ENCODE measurements at places on chromosomes 13 and 19.

DNA sequence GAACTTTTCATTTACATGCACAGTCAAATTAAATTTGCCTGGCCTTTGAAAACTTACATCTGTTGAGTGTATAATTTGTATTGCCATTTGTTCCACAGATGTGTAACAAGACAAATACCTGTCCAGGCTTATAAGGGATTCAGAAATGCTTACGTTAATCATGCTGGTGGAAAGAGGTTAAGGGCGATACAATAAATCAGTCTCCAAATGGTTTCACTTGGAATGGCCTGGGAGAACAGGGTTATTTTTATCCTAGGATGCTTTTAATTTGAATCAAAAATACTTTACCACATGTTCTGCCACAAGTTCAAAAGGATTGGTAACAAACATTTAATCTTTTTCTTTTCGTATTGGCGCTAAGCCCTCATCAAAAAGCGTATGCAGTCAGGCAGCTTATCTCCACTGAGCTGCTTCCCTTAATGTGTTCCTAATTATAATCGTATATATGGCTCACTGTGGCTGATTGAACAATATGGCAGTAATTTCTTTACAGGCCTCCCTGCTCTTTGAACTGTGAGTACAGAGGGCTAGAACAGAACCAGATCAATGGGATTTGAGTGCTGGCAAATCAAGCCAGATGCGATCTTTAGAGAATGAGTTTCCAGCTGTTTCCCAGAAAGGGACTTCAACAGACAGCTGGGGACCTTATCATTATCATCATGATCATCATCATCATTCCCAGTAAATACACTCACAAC lies 425.7 kb downstream of the SPRY2 start:
- DNase-seq = no peak

DNA sequence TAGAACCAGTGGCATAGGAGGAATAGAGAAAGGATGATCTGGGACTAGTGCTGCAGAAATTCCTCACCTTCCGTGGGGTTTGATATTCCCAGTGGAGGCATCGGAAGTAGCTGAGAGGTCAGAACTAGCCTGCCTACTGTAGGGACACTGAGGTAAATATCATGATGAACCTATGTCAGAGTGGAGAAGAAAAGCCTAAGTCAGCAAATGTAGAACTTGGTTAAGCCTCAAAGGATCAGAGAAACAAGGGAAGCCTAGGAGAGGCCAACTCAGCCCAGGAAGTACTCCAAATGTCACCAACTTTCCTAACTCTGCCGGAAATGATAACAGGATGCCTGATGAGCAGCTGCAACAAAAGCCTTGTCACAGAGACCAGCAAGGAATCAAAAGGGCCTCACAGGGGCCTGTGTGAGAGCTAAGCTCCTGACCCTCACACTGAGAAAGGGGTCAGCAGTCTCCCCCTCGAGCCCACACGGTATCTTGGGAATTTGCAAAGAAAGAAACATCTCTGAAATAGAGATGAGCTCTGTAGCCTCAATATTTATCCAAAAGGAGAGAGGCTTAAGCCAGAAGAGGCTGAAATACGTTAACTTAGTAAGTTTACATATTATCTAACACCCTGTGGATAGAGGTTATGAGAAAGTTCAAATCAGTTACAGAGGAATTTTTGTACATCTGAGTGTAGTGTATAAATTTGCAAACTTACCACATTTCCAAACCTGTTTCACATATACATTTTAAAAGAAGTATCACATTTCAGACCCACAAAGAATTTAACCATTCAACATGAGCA lies 1064.3 kb downstream of the DIAPH3 start:
- no peak for DNase-seq

GRCh38 chr19:2611483-2612464 lies 90.7 kb downstream of the GNG7 start:
- no peak for DNase-seq

DNA sequence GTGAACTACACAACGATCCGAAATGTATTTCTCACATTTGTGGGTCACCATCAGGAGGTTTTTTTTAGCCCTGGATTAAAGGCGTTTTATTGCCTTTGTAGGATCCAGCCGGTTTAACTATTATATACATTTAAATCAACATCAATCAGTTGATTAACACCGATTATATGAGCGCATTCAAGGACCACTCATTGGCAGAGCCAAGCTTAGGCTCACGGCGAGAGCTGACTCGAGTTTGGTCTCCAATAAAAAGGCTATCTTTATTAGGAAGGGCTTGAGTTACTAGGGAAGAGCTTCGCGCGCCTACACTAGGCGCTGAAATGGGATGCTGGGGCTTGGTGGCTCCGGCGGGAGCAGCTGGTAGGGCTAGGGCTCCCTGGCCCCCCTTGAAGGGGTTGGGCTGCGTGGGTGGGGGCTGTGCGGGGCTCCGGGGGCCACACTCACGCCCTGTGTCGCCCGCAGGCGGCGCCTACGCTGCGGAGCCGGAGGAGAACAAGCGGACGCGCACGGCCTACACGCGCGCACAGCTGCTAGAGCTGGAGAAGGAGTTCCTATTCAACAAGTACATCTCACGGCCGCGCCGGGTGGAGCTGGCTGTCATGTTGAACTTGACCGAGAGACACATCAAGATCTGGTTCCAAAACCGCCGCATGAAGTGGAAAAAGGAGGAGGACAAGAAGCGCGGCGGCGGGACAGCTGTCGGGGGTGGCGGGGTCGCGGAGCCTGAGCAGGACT lies 4.2 kb downstream of the PDX1 start:
- no peak for DNase-seq

- no peak for DNase-seq
Measured at GRCh38 chr19:11251650-11252314, 10.5 kb downstream of the DOCK6 start.

GRCh38 chr13:59477011-59477410 lies 686.7 kb downstream of the DIAPH3 start:
- DNase-seq = no peak

GRCh38 chr13:76350399-76350798 lies 535.8 kb downstream of the KCTD12 start:
- no peak for DNase-seq

DNA sequence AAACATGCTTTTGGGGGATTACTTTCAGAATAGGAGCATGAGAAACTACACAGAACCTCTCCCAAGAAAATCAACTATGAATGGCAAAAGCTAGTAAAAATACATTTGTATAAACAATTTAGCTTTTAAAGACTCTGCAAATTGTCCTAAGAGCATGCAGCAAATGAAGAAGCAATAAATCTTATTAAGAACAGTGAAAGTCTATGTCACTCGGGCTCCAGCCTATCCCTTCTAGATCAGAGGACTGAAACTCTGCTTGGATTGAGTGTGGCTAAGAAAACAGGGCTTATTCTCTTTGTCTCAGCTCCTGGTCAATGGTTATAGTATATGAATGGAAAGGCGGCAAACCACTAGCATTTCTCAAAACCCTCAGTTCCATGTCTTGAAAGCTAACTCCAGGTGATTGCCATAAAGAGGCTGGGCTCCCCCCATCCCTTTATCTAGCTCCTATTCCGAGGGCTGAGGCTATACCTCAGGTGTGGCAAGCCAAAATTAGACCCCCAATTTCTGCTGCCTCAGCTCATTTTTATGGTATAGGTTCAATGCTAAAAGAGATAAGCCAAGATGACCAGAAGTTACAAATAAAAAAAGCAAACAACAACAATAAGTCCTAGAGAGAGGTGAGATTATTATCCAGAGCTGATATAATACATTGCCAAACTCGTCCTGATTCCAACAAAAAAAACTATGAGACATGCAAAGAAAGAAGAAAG lies 953.2 kb downstream of the SLITRK6 start:
- DNase-seq = no peak

DNA sequence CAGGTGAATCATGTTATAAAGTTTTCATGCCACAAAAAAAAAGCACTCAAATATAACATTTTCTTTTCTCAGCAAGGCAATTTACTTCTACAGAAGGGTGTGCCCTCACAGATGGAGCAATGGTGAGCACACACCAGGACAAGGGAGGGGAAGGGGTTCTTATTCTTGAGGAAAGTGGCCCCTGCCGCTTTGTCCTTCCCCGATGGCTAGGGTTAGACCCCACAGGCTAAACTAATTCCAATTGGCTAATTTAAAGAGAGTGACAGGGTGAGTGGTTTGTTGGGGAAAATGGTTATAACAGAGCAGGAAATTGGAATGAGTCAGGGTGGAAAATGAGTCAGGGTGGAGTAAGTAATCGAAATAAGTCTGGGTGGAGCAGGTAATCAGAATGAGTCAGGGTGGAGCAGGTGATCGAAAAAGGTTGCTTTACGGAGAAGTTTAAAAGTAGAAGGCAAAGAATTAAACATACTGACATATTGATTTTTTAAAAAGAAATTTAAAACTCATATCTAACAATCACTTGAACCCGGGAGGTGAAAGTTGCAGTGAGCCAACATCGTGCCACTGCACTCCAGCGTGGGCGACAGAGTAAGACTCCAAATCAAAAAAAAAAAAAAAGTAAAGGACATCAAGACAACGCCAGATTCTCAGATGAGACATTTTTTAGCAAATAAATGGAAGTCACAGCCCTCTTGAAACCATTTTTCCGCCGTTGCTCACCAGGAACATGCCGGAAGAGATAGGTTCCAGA lies 813 bp downstream of the ZNF562 start:
- peak; percentile 79 for DNase-seq

DNA sequence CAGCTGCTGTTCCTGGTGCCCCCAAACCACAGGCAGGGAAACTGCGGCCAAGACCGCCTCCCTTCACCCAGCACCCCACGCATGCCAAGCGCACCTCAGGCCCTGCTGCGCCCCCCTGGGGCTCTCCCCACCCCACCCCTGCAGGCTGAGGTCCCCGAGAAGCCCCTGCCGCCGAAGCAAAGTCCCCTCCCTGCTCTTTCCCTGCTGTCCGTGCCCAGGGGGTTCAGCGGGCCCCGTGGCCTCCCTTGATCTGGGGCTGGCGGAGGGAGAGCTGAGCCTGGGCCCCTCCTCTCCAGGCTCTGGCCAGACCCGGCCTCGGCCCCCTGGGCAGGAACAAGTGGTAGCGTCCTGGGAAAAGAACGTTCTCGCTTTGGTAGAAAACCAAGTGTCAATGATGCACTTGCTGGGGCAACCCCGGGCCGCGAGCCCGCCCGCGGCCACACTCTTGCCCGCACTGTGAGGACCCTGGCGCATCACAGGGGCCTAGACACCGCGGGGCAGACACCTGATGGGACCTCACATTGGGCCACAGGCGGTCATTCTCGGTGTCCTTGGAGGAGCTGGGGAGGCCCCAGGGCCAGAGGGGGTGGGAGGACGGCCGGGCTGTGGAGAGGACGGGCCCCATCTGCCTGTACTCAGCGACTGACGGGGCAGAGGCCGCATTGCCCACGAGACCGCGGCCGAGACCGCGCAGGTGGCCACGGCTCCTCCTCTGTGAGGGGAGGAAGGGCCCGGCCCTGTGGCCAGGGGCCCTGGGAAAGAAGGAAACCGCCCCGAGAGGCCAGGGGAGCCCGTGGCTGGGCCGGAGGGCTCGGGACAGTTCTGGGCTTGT lies 29.0 kb downstream of the GPX4 start:
- DNase-seq = no peak

- DNase-seq = no peak
Measured at GRCh38 chr19:45444318-45445041, 20.8 kb upstream of the ERCC1 start.

GRCh38 chr19:42166316-42166715 lies 34.1 kb upstream of the POU2F2 start:
- no peak for DNase-seq

GRCh38 chr13:27125357-27126282 lies 46.0 kb downstream of the USP12 start:
- DNase-seq = no peak

DNA sequence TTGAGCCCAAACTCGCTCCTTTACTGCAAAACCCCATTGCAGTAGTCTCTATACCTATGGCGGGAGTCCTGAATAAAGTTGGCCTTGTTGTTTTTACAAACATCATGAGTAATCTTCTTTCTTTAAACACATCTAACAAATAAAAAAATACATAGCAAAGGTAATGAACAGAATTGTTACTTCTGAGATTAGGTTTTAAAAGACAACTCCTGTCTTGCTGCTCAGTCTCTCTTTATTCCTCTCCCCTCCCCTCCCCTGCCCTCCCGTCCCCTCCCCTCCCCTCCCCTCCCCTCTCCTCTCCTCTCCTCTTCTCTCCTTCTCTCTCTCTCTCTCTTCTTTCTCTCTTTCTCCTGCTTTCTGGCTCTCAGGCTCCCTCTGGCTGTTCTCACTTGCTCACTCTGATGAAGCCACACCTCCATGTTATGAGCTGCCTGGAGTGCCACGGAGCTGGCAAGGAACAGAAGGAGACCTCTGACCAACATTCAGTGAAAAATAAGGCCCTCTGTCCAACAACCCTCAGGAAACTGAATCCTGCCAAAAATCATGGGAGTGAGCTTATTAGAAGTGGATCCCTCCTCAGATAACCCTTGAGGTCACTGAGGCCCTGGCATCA lies 300.7 kb upstream of the MIR17HG start:
- no peak for DNase-seq

- no peak for DNase-seq
Measured at GRCh38 chr13:99374169-99374991, 67.2 kb upstream of the GPR183 start.

GRCh38 chr13:36820222-36820621 lies 1.2 kb downstream of the RFXAP start:
- no peak for DNase-seq

DNA sequence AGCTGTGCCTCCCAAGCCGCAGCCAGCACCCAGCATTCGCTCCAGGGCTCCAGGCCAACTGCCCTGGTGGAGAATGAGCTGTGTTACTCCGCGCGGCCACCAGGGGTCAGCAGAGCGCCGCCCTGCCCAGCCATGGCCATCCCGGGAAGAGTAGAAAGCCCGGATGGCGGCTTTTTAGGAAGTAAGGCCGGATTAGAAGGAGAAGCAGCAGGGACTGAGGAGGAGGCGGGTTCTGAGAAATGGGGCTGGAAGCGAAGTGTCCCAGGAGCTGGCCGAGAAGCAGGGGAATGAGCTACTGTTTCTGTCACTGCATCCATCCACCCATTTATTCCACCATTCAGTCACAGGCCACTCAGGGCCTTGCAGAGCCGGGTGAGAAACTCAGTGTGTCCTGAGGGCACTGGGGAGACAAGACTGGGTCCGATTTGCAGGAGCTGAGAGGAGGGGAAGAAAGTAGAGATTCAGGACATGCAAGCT lies 6.6 kb upstream of the NPAS1 start:
- peak; percentile 83 for DNase-seq

GRCh38 chr13:22665506-22665905 lies 515.3 kb upstream of the SGCG start:
- no peak for DNase-seq

DNA sequence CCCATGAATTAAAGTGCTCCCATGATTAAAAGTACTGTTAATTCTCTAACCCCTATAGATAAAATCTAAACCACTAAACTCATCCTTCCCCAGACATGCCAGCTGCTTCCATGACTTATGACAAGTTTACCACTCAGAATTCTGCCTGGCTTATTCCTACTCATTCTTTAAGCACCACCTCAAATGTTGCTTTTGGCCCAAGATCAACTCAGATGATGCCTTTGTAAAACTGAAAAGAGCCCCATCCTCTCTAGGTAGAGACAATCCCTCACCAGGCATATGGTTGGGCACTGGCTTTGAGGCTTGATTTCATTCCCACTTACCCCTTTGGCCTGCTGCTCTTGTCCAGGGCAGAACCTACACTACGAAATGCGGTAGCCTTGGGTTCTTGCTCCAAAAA lies 250.0 kb downstream of the DNAJC15 start:
- DNase-seq = peak; percentile 67

GRCh38 chr13:98022210-98022609 lies 68.7 kb downstream of the IPO5 start:
- peak; percentile 77 for DNase-seq

- DNase-seq = no peak
Measured at GRCh38 chr13:98439126-98439828, 137.6 kb downstream of the STK24 start.

GRCh38 chr13:113926951-113927660 lies 46.8 kb downstream of the C13orf46 start:
- DNase-seq = no peak

GRCh38 chr13:28394422-28394821 lies 100.5 kb downstream of the FLT1 start:
- peak; percentile 71 for DNase-seq
